ENCODE measurements at places on chromosomes 13 and 19. TPM values are rescaled to one million over a fixed set of nuclear protein-coding genes. Genes with fewer than 3 reads are reported as not detected.

GRCh38 chr19:42333975-42334696, 8.7 kb downstream of the MEGF8 start:
- no peak for DNase-seq

LYPD5 gene
- total RNA-seq, result not detected

DNA sequence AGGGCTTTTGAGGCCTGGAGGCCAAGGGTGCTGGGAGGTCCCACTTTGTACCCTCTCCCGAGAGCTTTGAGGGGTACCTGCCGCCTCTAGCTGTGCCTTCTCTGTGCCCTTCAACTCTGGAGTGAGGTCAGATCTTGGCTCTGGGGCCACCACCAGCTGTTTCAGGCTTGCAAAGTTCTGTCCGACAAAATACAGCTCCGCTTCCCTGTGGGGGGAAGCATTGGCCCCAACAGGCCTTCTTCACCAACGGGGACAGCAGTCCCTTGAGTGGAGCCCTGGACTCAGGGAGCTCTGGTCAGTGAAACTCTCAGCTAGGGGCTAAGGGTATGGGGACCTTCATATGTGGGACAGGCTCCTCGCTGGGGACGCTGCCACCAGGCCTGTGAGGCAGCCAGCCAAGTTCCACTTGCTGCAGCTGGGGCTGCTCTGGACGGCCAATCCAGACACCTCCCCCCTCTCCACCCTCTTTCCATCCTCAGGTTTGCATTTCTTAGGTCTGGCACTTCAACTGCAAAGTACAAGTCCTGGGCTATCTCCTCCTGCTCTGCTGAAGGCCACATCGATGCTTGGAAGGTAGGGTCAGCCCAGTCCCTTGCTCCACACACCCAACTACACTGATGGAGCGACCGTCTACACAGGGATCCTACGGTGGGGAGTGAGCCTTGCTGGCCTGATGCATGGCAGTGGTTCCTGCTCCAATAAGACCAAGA, 46.8 kb downstream of the C13orf46 start:
- DNase-seq, result peak; percentile 6

ACP7 gene
- not detected for total RNA-seq

LILRB5 gene
- total RNA-seq, result 0.24 TPM

GRCh38 chr19:39752390-39752789, 14.6 kb upstream of the CLC start:
- no peak for DNase-seq

- no peak for DNase-seq
Measured at GRCh38 chr19:2865334-2866100, 1.6 kb upstream of the ZNF556 start.

- DNase-seq, result no peak
Measured at GRCh38 chr19:1765904-1766799, 12.8 kb downstream of the ONECUT3 start.

DNA sequence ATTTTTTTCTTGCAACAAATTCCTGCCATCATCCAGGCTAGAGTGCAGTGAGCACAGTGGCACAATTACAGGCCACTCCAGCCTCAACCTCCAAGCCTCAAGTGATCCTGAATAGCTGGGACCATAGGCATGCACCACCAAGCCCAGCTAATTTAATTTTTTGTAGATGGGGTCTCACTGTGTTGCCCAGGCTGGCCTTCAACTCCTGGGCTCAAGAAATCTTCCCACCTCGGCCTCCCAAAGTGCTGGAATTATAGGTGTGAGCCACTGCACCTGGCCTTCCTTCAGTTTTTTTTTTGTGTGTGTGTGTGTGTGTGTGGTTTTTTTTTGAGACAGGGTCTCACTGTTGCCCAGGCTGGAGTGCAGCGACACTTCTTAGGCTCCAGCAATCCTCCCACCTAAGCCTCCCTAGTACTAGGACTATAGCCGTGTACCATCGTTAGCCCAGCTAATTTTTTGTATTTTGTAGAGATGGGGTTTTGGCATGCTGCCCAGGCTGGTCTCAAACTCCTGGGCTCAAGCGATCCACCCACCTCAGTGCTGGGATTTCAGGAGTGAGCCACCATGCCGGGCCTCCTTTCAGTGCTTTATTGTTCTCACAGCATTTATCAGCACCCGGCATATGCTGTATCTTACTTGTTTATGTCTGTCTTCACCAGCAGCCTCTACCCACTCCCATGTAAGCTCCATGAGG, 5.9 kb upstream of the SRRM5 start:
- DNase-seq, result no peak

ZNF835 gene
- 5.5 TPM for total RNA-seq
